ENCODE measurements at places on chromosomes 3 and 15.

GRCh38 chr3:143786219-143787191, 61.8 kb downstream of the SLC9A9 start:
- peak; percentile 66 for DNase-seq

- DNase-seq: no peak
These were observed 94.5 kb downstream of the TPRA1 start for GRCh38 chr3:127495821-127496655.

GRCh38 chr15:34620814-34621213, 37.4 kb upstream of the GOLGA8B start:
- no peak for DNase-seq

GRCh38 chr3:43017004-43017403, 37.9 kb downstream of the GASK1A start:
- DNase-seq: no peak

GRCh38 chr15:78070049-78070700, 7.3 kb downstream of the TBC1D2B start:
- no peak for DNase-seq

GRCh38 chr3:135860761-135861160, 104.8 kb upstream of the PPP2R3A start:
- DNase-seq: no peak

DNA sequence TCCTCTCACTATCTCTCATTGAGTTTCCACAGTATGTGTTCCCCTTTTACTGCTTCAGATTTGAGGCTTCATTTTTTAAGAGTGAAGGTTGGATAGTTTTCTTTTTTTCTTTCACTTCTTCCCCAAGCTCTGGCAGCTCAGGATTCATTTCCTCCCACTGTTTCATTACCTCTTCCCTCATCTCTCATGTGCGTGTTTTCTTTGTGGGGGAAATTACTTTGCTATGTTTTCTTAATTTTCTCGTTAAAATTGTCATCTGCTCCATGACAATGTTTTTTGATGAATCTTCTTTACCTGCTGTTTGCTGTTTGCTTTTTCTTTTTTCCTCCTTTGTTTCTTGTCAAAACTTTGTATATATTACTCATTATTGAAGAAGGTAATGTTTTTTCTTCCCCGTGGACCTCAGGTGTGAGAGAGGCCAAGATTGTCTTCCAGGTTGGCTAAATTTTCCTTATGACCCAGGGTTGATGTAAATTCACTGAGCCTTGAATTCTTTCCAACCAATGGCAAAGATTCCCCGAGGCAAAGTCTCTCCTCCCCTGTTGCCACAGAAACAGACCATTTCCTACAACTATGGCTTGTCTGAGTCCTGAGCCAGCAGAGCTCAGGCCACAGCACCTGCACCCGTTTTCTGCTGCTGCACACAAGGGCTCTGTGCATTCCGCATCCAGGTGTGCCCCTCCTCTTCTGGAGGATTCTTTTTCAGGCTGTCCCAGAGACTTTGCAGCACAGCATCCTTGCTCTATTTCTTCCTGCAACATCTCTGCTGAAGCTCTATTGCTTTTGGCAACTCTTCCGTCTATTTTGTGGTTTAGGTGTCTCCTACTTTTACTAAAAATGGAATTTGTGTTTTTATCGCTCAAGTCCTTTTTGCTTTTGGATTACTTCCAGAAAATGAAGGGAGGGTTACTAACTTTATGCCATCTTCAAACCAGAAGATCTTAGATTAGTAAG, 66.1 kb downstream of the NOX5 start:
- peak; percentile 74 for DNase-seq

GRCh38 chr3:42660898-42661297, 7.4 kb downstream of the ZBTB47 start:
- peak; percentile 22 for DNase-seq

- no peak for DNase-seq
These were observed 183.9 kb downstream of the ARRDC4 start for GRCh38 chr15:98144388-98144787.

DNA sequence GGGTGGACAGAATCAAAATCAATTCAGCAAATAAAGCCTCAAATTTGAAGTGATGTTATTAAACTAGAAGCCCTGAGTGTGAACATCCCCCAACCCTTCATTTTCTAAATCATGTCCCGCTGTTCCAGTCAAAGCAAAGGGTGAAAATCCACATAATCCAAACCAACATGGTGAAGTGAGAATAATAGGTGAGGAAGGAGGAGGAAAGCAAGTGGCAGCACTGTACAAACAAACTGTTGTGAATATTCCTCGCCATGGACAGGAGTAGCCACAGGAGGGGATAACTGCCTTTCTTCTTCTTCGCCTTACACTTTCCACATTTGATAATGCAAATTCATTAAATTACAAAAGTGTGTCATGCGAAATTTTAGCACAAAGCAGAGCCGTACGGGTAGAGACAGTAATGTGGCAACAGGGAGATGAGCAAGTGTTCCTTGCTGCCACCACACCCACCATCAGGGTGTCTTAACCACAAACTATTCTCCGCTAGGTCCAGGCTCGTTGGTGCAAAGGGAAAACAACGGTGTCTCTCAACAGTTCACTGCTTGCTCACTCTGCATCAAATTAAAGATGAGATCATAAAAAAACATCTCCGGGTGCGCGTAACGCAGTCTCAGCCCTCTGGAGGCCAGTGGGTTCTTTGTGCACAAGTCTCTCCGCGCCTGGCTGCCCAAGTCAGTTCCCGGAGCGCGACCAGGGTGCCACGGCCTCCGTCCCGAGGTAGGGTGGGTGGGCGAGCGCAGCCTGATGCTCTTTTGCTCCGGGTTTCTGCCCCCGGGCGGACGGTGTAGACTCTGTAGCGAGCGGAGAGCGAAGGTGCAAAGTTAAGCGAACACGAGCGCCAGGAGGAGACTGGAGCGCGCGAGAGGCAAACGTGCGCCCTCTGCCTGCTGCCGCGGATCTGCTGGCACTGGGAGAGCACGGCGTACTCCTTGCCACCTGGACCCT, 6.7 kb downstream of the EPHA3 start:
- peak; percentile 87 for DNase-seq

DNA sequence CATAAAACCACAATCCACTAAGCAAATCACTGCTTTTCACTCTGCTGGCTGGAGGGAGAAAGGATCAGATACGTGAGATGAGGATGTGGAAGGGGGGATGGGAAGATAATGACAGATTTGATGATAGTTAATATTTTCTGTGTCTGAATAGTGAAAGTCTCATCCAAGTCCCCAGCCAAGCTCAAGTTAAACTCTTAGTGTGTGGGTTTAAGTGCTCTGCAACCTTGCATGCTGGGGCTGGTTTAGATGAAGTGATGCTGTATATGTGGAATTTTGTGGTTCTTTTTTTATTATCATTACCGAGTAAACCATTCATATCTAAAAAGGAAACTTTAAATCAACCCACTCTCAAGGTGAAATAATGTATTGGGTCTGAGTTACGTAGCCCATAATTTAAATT, 111.0 kb downstream of the TPRG1 start:
- no peak for DNase-seq

DNA sequence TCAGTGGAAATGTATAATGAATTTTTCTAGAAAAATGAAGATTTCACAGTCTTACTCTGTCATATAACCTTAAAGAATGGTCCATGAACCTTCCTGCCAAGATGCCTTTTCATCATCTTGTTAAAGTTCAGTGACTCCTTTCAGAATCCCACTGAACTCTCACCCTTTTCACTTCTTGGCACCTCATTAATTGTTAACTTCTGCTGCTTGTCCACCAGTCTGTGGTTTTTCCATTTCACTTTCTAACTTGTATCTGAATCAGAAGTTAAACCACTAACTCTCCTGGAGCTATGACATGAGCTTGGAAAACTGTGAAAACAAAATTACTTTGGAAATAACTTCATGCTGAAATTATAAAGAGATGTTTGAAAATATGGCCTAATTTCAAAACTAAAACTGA, 281.2 kb upstream of the ALCAM start:
- DNase-seq: no peak

DNA sequence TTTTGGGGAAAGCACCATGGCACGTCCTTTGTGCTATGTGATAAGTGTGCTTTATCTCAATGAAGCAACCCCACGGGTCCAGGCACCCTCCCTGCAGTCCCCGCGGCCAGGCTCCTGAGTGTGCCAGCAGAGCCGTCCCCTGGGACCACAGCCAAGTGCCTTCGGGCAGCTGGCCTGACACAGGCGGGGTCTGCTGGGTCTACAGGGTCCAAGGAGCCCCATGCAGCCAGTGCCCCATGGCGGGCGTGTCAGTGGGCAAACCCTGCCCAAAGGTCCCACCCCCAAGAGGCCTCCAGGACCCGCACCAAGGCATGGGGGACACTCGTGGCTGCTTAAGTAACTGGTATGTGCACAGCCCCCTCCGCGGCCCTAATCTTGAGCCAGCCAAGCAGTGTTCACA, 35.3 kb downstream of the KLHL25 start:
- DNase-seq: peak; percentile 36

- no peak for DNase-seq
These were observed 60.4 kb upstream of the CD96 start for GRCh38 chr3:111481551-111481950.

- no peak for DNase-seq
These were observed 22.6 kb upstream of the COMMD4 start for GRCh38 chr15:75313116-75313845.

- no peak for DNase-seq
These were observed 33.0 kb downstream of the SHC4 start for GRCh38 chr15:48930735-48931134.

DNA sequence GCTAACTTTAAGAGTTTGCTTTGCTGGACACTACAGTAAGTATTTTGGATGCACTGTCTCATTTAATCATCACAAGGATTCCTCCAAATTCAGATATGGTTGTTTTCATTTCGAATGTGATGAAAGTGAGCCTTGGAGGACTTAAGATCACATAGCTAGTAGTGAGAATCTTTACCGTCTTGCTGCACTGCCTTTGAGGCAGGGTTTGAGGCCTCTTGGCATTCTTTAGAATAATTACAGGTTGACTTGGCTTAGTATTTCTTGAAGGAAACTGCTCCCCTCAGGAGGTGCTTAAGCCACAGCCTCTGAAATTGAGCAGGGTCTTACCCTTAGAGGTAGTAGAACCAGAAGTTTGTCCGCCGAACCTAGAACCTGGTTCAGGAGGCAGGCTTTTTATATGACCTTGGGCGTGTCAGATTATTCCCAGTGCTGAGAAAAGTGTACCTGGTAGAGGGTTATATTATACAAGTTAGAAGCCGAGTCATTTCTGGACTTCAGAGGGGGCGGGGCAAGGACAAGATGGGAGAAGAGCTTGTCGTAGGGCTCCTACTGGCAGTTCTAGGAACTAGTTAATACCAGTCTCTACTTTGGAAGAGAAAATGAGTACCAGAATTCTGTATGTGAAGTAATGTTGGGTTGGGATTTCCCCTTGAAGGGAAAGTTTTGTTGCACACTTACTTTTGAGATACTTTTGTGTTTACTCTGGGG, 1.1 kb downstream of the TFG start:
- DNase-seq: peak; percentile 43

DNA sequence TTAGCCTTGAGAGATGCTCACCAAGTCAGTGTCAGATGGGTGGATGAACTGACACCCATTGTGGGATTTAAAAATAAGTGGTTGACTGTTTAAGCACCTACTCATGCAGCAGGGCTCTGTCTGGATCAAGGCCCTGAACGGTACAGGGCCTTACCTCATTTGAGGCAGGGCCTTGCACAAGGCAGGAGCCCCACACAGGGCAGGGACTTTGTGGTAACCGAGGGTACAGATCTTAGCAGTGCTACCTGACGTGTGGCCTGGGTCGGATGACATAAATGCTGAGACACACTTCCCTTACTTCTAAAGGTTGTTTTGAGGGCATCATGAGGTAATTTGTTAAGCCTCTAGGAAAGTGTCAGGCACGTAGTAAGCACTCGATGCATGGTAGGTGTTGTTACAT, 59.5 kb upstream of the PLXNA1 start:
- no peak for DNase-seq

- DNase-seq: no peak
These were observed 1271.3 kb downstream of the ROBO1 start for GRCh38 chr3:78496501-78496900.

- DNase-seq: no peak
These were observed 665.0 kb upstream of the CBLB start for GRCh38 chr3:106533788-106534160.

- no peak for DNase-seq
These were observed 14.3 kb downstream of the LIMD1 start for GRCh38 chr3:45608885-45609284.

DNA sequence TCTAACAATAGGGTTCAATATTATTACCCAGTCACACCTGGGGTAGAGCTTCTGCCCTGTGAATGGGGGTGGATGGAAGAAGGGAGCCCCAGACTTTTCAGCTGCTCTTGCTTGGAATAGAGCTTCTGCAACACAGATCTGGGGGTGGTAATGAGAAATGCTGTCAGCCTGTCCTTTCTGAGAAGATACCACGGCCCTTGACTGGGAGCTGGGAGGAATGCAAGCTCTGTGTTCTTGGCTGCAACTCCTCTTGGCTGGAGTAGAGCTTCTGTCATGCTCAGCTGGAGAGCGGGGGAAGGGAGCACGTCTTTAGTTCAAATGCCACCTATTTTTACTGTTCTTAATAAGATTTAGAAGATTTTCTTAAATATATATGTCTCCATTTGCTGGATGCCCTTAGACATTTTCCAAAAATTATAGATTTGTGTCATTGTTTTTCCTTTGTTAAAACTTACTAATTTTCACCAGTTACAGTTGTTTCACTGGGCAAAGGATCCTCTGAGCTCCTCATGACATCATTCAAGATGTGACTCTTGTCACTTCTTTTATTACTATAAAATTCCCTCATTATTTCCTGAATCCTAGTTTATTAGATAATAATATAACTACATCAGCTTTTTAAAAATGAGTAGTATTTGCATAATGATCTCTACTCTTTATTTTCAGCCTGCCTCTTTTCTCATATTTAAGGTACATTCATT, 180.0 kb upstream of the TGFBR2 start:
- peak; percentile 76 for DNase-seq

DNA sequence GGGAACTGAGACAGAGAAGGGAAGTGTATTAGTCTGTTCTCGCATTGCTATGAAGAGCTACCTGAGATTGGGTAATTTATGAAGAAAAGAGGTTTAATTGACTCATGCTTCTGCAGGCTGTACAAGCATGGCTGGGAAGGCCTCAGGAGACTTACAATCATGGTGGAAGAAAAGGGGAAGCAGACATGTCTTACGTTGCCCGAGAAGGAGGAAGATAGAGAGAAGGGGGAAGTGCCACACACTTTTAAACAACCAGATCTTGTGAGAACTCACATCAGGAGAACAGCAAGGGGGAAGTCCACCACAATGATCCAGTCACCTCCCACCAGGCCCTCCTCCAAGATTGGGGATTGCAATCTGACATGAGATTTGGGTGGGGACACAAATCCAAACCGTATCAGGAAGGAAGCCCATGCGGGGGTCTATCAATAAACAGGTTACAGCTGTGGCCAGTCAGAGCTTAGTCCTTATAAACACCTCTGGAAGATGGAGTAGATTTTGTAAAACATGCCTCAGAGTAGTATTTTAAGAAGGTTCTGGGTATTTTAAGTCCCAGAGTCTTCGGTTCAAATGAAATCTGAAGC, 153.9 kb downstream of the GHSR start:
- DNase-seq: no peak

GRCh38 chr3:25820366-25820765, 30.5 kb downstream of the OXSM start:
- DNase-seq: peak; percentile 20

- DNase-seq: no peak
These were observed 6.9 kb downstream of the CMTM7 start for GRCh38 chr3:32398531-32398930.

- DNase-seq: no peak
These were observed 595.8 kb downstream of the NLGN1 start for GRCh38 chr3:173993299-173993698.

- peak; percentile 72 for DNase-seq
These were observed 69.5 kb downstream of the KLF15 start for GRCh38 chr3:126287536-126288241.

- DNase-seq: no peak
These were observed 26.1 kb downstream of the TFRC start for GRCh38 chr3:196055683-196056270.

- no peak for DNase-seq
These were observed 72.7 kb upstream of the SLC4A7 start for GRCh38 chr3:27556887-27557286.
